ENCODE measurements at places on chromosomes 1 and 21. TPM values are rescaled to one million over a fixed set of nuclear protein-coding genes. Genes with fewer than 3 reads are reported as not detected.

Gene ADAM30
- total RNA-seq = not detected

- no peak for DNase-seq
Observed at GRCh38 chr21:43287111-43287760, 118.4 kb downstream of the CRYAA start.

- no peak for DNase-seq
Observed at GRCh38 chr1:91699339-91699974, 186.5 kb downstream of the TGFBR3 start.

Gene FLG2
- total RNA-seq = not detected

DNA sequence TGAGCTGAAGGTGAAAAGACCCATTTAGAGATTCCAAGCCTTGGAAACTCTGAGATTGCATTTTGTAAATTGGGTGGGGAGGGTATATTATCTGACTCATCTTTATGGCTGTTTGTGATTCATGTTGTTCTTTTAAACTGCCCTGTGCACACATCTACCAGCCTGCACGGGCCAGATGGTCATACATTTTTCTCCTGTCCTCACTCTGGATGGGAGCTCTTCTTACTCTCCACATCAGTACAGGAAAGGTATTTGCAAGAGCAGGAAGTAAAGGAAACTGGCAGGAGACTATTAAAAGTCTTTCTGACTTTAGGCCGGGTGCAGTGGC lies 14.3 kb upstream of the NMNAT2 start:
- DNase-seq = no peak

GRCh38 chr1:8154621-8155052 lies 128.5 kb upstream of the ERRFI1 start:
- no peak for DNase-seq

Gene LIPI
- total RNA-seq = not detected

GRCh38 chr1:1040004-1040991 lies 20.4 kb downstream of the AGRN start:
- DNase-seq = peak; percentile 84

DNA sequence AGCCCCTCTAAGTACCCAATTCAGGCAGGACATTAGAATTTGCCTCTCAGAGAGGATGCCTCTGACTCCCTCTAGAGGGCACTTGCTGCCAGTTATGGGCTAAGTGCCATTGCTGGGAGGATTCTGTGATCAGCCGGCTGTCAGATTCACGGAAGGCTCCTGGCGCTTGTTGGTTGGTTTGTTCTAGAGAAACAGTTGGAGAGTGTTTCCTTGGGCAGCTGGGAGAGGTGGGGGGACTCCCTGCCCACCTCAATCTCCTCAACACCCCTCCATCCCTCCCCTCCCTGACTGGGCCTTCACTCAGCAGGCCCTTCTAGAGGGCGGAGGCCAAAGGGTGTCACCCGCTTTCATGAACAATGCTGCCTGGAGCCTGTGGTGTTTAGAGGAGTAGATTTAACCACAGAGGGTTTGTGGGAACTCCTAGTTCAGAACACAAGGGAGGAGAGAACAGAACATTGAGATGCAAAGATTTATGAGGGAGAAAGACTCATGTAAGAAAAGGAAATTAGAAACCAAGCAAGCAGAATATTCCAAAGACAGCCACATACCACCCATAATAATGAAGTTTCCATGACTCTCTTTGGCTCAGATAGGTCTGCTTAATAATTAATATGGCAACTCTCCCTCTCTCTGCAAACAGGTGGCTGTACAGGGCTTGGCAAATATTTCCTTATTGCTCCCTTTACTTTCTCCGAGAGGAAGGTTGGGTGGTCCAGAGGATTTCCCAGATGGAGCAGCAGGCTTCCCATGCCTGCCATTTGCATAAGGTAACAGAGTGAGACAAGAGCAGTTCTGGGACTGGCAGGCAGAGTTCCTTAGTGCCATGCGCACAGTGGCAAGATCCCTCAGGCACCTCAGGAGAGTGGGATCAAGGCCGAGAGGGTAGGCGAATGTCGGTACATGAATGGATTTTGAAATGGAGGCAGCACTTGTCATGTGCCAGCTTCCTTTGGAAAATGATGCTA lies 30.0 kb upstream of the ACP6 start:
- DNase-seq = peak; percentile 65

Gene SIPA1L2
- 14.2 TPM for total RNA-seq

GRCh38 chr1:93078638-93078985 lies 471 bp upstream of the MTF2 start:
- DNase-seq = no peak

- DNase-seq = no peak
Observed at GRCh38 chr1:109530457-109531087, 9.1 kb upstream of the GPR61 start.

DNA sequence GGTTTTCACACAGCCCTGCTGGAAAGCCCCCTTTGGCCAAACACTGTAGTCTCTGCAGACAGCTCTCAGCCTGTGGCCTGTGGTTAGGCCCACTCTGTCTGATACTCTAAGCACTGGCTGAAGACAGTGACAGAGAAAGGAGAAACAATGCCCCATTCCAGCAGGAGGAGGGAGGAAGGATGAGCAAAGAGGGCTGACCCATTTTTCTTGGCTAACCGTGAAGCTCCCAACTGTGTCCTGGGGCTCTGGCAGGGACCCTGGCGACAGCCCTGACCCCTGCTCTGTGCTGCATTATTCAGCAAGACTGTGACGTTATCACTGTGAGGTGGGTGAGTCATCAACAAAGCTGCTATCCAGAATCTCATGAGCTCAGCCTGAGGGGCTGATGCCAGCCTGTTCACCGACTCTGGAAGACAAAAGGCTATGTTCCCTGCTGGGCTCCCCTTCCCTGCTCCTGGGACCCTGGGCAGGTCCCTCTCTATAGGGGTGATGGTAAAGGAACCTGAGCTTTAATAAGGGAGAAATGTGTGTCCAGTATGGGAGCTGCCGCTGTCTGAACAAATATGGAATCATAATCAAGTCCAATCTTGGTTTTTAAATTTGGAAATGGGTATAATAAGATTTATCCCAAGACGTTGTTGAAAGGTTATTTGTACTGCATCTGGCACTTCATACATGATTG lies 107.0 kb downstream of the RHOU start:
- peak; percentile 69 for DNase-seq

Gene OR2T8
- not detected for total RNA-seq

- no peak for DNase-seq
Observed at GRCh38 chr1:34970220-34970735, 14.9 kb downstream of the TMEM35B start.

DNA sequence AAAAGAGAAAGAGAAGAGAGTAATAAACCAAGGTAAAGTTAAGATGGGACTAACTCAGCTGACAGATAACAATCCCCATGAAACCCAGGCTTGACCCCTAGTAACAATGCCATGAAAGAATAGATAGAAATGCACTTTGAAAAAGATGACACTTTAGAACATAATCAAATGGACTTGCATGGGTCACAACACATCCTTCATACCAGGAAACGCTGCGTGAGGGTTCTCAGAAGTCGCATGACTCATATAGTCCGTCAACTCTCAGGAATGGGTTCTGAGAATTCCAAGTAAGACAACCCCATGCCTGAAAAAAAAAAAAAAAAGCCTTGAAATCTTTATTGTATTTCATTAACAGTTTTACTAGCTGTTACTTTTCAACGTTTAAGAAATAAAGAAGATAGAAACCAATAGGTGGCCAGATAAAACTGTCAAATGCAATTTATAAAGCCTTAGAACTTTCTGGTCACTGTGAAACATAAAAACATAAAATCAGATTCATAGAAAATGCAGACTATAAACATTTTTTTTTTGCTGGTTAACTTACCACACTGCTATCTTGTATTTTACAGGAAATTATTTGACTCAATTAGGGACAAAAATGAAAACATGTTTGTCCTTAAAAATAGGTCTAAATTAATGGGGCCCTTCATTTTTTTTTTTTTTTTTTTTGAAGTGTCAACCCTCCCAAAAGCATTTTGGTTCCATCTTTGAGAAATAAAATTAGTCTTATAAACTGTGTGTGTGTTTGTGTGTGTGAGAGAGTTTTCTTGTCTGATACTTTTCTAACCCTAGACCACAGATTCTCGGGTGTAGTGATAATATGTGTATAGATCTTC lies 202.1 kb downstream of the NCAM2 start:
- peak; percentile 84 for DNase-seq

- no peak for DNase-seq
Observed at GRCh38 chr1:57799490-57800115, 375.7 kb upstream of the DAB1 start.

Gene AK5
- 3.3 TPM for total RNA-seq

- no peak for DNase-seq
Observed at GRCh38 chr1:26191739-26192138, 1.3 kb downstream of the CATSPER4 start.

DNA sequence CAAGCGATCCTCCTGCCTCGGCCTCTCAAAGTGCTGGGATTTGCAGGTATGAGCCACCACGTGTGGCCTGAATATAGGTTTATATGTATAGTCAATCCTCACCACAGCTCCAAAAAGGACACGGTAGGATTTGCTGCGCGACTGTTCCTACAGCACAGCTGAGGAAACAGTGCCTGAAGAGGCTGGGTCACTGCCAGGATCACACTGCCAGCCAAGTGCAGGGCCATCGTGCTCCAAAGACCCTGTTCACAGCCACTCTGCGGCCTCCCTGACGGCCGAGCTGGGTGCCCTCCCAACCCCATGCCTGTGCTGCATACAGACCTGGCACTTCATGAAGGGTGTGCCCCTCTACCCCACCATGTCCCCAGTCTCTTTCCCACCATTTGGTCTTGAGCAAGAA lies 71.4 kb downstream of the MRPL37 start:
- no peak for DNase-seq

DNA sequence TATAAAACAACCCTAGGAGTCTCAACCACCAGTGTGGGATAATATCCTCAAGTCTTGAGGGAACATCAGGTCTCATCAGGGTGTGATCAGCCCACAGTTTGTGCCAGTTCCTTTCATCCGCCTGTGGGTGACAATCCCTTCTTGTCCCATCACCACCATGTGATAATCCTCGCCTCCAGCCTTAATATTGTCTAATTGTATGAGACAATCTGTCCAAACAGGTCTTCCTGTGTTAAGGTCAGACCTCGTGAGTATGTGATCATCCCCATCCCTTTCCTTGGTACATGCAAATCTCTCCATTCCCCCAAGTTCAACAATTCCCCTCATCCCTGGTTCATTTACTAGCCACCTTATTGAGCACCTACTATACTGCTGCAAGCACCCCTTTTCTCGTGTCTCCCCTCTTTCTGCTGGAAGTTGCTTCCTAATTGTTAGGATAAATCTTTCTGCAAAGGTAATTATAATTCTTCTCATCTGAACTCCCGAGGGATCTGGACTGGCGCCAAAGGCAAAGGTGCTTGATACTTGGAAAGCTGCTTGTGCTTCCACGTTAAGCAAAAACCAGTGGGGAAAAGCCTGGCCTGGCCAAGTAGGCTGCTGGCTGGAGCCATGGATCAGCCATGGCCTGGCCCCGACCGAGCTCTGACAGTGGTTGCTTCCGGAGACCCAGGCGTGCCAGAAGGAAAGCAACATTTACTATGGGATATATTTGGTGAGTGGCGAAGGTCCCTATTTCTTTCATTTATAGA lies 92.5 kb downstream of the RNF220 start:
- no peak for DNase-seq

Gene ASCL5
- total RNA-seq = not detected

Gene RSBN1
- total RNA-seq = 13.4 TPM

DNA sequence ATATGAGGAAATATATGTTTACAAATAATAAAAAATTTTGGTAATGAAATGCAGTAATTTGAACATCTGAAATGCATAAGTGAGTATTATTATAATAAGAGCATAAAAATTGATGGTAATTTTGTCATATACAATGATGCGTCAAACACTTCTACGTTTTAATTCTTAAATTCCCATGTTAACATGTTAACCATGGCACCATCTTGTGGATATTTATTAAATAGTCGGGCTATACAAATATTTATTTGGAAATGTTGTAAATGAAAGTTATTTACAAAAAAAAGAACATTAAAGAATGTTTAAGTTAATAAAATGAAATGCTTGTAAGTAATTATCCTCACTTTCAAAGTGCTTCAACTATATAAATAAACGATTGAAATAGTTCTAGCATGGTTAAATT lies 57.2 kb upstream of the C1orf185 start:
- DNase-seq = peak; percentile 19

- DNase-seq = no peak
Observed at GRCh38 chr1:15410884-15411245, 1.2 kb downstream of the EFHD2 start.

Gene KCNJ9
- not detected for total RNA-seq

Gene CADM3
- total RNA-seq = 2.7 TPM

DNA sequence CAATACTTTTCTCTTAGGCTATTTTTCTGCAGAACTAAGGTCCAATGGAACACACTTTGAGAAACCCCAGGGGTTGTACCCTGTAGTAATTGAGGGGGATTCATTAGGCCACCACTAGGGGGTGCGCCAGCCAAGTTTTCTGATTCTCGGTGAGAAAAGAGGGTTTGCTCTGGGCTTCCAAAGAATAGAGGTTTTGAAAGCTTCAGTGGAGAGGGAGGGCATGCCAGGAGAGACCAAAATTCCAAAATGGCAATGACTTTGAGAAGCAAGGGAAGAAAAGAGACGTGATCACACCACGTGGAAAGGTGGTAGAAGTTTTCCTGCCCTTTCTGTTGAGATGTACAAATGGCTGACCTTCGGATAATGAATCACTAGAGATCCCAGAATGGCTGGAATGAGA lies 323.3 kb downstream of the RPS6KC1 start:
- DNase-seq = peak; percentile 61

Gene UBE2U
- total RNA-seq = not detected

- no peak for DNase-seq
Observed at GRCh38 chr1:246365708-246366107, 141.4 kb downstream of the SMYD3 start.

GRCh38 chr1:5501206-5501930 lies 490.9 kb downstream of the NPHP4 start:
- no peak for DNase-seq

DNA sequence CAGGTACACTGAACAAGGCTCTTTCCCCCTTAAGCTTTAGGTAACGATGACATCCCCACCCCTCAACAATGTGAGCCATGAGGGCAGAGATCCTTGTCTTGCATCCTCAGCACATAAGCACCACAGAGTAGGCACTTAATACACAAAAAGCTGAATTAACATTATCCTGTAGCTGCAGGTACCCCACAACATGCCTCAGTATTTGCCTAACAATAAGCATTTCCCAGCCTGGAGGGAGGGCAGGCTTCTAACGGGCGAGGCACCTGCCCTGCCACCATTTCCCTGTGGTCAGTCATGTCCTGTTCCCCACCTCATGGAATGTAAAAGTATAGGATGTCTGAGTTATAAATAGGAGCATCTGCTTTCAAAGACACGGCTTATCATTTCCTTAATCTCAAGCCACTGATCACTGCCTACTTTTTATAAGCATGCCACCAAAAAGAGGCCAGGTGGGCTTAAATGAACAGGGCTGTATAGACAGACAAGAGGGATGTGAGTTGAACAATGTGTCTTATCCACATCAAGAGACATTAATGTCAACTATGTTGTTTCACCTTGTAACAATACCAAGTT lies 3.4 kb downstream of the CAPZB start:
- no peak for DNase-seq

GRCh38 chr1:16628361-16629111 lies 15.2 kb upstream of the NBPF1 start:
- DNase-seq = no peak

GRCh38 chr1:23924601-23925000 lies 11.4 kb upstream of the CNR2 start:
- no peak for DNase-seq

All from endothelial cell of umbilical vein (primary cell).